NCI-H187 (cell line): ENCODE measurements at places on chromosomes 4 and X.

- no peak for DNase-seq
Measured at GRCh38 chr4:153798420-153798819, 9.5 kb upstream of the SFRP2 start.

GRCh38 chr4:147220833-147221232 is 260.1 kb upstream of the EDNRA start:
- no peak for DNase-seq

DNA sequence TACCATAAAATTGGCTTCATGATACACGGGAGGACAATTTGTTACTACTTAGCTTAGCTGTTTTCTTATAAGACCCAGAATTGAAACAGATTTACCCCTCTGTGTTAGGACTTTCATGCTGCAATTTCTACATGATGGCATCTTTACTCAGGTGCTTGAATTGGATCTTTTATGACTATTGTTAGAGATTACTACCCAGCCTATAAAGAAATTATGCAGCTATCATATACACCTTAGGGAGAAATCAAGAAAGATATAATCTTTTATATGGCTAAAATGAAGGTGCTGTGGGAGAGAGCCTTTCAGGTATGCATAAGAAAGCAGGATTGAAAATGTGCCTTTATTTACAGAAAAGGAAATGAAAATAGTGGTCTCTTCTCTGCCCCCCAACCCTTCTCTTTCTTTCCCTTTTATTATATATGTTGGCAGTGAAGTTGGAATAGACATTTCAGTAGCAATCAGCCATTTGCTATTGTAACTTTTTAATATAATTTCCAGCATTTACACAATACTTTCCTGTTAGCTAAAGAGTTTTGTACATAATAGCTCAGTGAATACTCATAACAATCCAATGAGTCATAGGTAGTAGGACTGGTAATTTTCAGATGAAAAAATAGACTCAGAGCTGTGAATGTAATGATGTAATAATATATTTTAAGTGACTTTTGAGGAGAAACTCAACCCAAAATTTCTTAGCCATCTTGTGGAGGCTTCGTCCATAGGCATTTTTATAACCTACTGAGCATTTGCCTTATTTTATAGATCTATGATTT is 311.8 kb downstream of the ADGRL3 start:
- DNase-seq = no peak

DNA sequence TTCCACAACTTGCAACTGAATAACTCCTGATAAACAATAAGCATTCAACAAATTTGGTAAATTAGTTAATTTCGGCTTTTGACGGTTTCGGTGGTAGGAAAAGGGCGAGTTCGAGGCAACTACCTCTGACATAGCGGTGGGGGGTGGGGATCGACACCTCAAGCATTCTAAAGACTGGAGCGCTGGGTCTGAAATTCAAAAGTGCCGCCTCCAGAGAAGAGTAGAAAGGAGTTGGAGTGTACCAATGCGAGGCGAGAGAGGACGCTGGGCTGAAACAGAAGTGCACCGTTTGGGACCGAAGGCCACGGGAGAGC is 725 bp downstream of the SMC1A start:
- DNase-seq = peak; percentile 42

GRCh38 chr4:78018271-78019049 is 38.7 kb upstream of the FRAS1 start:
- DNase-seq = no peak

DNA sequence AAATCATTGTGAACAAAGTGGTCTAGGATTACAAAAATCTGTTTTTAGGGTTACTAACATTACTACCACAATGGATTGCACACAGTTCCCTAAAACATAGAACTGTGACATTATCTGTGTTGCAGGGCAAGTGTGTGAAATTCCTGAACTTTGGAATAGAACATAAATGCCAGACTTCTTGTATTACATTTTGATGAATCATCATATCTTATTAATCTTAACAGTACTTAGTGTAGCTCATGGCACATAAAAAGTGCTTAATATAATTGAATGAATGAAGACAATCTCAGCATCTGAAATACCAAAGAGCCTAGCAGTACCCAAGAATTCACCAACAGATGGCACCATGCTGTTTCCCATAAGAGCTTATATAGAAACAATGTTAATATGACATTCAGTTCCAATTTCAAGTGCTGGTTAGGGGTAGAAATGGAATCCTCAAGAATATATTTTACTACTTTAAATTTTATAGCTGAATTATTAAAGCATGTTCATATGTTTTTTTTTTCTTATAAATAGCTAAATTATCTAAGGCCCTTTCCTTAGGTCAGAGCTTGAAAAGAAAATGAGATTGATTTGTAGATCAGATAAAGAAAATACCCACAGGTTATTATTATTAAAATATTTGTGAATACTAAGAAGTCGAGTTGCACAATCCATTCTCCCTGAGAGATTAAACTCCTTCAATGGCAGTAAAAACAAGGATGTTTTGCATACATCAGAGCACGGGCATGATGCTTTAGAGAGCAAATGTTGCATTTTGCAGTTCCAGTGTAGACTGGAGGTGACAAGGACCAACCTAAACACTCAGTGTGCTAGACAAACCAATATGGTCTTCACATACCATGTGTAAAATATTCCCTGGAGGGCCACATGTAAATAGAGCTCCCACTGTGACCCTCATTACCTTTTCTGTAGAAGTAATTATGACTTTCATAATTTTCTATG is 25.7 kb upstream of the SHISA3 start:
- no peak for DNase-seq

DNA sequence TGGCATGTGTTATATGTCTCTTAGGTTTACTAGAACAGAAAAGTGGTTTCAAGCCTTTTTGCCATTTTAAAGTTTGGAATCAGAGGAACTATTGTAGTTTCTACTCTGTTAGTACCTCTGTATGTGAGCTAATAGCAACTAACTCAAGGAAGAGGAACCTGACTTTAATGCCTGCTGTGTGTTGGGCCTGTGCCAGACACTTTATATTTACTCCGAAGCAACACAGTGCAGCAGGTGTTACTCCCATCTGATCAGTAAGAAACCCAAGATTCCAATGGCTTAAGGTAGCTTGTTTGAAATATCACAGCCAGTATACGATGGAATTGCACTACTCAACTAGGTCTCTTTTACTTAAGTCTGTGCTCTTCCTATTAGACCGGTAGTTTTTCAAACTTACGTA is 79.2 kb downstream of the USP9X start:
- no peak for DNase-seq

- no peak for DNase-seq
Measured at GRCh38 chrX:9438933-9439494, 25.8 kb upstream of the TBL1X start.

- DNase-seq = no peak
Measured at GRCh38 chrX:64842492-64842891, 133.8 kb downstream of the ZC4H2 start.

GRCh38 chr4:4260185-4260751 is 12.2 kb upstream of the TMEM128 start:
- no peak for DNase-seq

- DNase-seq = no peak
Measured at GRCh38 chr4:80144676-80145470, 52.4 kb upstream of the PRDM8 start.

GRCh38 chr4:84995386-84995785 is 28.9 kb upstream of the WDFY3 start:
- no peak for DNase-seq

GRCh38 chrX:150081076-150081475 is 142.8 kb upstream of the EOLA2 start:
- no peak for DNase-seq

GRCh38 chr4:123649250-123649644 is 252.7 kb downstream of the SPRY1 start:
- DNase-seq = no peak

DNA sequence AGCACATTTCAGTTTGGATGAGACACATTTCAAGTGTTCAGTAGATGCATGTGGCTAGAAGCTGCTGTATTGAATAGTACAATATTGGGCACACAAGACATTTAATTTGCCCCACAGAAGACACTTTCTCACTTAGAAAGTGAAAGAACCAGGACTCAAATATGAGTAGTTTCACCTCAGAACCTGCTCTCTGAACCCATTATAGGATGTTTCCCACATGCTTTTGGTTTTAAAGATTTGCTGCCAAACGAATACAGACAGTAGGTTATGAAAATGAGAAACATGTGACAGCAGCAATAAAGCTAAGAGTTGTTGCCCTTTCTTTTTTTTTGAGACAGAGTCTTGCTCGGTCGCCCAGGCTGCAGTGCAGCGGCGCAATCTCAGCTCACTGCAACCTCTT is 32.3 kb downstream of the C4orf54 start:
- DNase-seq = no peak

GRCh38 chr4:131613824-131614216 is 1535.3 kb upstream of the PCDH10 start:
- DNase-seq = no peak
